ENCODE measurements at places on chromosomes 16 and 17.

DNA sequence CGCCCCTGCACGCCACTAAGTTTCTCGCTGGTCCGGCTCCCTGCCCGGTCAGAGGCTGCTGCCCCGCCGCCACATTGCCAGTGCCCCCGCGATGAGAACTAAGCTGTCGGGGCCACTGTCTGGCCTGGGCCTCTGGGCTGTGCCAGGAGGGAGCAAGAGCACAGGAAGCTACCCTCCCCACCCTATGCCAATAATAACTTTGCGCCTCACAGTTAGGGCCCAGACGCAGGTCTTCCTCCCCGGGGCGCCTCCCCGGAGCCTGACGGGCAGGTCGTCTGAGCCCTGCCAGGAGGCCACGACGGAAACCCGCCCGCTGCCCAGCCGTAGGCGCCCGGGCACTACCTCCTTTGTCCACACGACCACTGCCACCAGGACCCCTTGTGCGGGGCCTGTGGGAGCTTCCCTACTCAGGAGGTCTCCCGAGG, 1.5 kb downstream of the ZFPM1 start:
- DNase-seq = no peak

GRCh38 chr16:24282141-24282540, 26.0 kb downstream of the CACNG3 start:
- no peak for DNase-seq

DNA sequence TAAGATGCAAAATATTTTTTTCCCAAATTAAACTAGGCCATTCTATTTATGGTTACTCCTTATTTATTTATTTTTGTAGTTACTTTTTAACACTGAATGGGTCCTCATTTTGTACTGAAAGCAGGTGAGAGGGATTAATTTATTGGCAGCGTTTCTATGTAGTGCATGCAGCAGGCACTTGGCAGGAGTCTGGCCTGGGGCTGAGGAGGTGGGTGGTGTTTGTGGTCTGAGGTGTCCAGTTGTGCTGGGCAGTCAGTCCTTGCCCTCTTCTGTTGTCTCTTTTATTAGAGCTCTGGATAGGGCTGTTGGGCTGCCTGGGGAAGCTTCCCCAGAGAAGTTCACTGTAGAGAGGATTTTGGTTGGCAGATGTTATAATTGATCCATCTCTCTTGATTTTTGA, 12.7 kb downstream of the SEC14L1 start:
- DNase-seq = no peak

GRCh38 chr17:61294777-61295176, 104.9 kb upstream of the TBX2 start:
- DNase-seq = no peak

DNA sequence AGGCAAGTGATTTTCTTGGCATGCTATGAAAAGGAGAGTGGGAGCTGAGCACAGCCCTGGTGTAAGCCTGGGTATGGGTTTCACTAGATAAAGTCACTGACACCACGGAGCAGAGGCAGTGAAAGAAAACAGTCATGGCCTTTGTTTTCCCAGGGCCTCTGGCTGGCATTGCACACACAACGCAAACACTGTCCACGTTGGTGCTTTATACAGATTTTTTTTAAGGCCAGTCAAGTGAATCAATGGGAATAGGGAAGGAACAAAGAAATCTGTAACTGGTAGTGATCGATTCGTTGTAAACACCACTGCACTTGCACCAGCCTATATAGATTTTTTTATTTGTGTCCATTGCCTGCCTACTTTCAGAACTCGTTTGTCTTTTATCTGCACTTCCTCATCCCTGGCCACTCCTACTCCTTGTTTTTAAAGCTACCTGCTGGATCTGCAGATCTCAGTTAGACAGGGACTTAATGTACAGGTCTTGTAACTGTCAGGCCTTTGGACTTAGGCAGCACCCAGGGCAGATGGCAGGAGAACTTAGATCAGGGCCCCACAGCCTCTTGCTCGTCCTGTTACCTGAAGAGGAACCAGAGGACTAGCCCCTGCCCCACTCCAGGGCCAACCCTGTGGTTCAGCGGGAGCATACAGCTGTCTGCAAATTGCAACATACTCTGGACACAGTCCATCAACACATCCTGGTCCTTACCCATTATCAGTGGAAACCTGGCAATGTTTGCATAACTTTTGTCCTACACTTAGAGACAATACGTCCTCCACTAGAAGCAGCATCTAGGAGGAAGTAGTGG, 10.6 kb upstream of the TMIGD1 start:
- DNase-seq = no peak

GRCh38 chr16:25411396-25412081, 153.9 kb upstream of the ZKSCAN2 start:
- no peak for DNase-seq

- peak; percentile 94 for DNase-seq
These were observed at the start of gene TBL3 for GRCh38 chr16:1971796-1972489. TBL3 (plus strand) TSS chr16:1972053; CDS start chr16:1972165, 112 bp downstream.

- no peak for DNase-seq
These were observed 23.6 kb upstream of the SMURF2 start for GRCh38 chr17:64685705-64686104.

GRCh38 chr17:2061441-2061958, 6.6 kb downstream of the HIC1 start:
- DNase-seq = no peak

GRCh38 chr16:60405286-60405685, 1631.0 kb downstream of the CDH8 start:
- DNase-seq = no peak

GRCh38 chr17:27819145-27819544, 18.8 kb upstream of the NOS2 start:
- no peak for DNase-seq

DNA sequence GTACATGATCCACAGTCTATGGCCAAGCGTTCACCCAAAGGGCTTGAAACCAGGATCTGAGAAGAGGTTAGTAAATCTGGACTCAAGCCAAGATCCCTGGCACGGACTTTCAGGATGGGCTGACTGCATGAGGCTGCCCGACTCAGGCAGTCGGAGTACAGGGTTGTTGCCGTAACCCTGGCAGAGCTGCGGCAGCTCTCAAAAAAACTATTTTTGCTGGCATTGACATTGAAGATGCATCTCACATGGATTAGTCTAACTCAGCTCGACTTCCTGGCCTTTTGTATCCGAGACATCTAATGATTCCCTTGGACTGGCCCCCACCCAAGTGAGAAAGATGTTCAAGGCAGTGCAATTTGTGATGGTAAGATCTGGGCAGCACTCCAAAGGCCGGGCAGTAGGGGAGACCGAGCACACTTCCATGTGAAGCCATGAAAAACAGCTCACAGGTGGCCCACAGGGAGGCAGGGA, 6.2 kb downstream of the SLC47A1 start:
- no peak for DNase-seq

DNA sequence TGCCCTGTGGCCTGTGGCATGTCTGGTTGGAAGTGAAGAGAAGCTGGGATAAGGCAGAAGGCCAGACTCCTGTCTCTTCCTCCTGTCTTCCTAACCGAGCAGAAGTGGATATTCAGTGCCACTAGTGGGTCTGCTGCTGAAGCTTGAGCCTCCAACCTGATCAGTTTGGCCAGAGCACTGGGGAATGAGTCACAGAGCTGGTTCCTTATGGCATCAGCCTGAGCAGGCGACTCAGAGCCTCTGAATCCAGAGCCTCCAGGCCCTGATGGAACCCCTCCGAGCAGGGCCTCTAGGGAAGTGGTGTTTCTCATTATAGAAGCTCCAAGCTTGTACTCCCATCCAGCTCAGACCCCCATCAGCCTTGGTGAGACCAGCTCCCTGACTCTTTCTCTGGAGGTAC, 2.0 kb downstream of the WSCD1 start:
- no peak for DNase-seq

DNA sequence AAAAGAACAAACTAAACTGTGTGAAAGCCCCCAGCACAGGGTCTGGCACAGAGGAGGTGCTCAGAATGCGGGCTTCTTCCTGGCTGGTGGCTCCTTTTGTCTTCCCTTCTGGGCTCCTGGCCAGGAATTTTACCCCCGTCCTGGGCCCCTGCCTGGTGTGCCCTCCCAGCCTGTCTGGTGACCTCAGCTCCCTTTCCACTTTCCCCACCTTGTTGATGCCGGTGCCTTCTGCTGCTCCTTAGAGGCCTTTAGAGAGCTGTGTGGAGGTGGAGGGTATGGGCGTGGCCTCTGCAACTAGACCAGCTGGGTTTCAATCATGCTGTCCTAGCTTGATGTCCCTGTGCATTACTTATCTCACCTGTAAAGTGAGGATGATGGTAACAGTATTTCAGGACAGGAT, 16.8 kb downstream of the PIRT start:
- no peak for DNase-seq

DNA sequence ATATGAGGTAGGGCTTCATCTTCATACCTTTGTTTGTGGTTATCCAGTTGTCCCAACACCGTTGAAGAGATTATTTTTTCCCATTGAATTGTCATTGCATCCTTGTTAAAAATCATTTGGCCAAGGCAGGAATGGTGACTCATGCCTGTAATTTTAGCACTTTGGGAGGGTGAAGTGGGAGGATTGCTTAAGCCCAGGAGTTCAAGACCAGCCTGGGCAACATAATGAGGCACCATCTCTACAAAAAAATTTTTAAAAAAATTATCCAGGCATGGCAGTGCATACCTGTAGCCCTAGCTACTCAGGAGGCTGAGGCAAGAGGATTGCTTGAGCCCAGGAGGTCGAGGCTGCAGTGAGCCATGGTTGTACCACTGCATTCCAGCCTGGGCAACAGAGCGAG, 223.9 kb downstream of the TANC2 start:
- no peak for DNase-seq

- no peak for DNase-seq
These were observed 23.2 kb downstream of the COIL start for GRCh38 chr17:56937687-56938086.

DNA sequence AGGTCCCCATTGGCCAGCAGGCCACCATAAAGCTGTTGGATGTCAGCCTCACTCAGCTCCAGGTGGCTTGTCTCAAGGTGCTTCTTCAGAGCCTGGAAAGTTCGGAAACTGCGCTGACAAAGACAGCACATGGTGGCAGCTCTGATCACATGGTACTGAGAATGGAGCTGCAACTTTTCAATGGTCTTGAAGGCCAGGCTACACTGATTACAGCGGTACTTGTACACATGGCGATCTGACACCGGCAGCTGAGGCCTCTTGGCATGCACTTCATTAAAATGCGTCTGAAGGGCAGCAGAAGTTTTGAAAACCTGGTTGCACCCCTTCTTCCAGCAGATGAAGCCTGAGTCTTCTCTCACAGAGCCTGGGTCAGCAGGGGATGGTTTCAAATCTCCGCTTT, 249.7 kb downstream of the ZFHX3 start:
- no peak for DNase-seq

GRCh38 chr16:54165174-54165911, 121.2 kb downstream of the IRX3 start:
- DNase-seq = no peak

GRCh38 chr16:22751104-22751667, 62.8 kb upstream of the HS3ST2 start:
- no peak for DNase-seq

GRCh38 chr17:81391293-81391935, 3.8 kb upstream of the BAHCC1 start:
- DNase-seq = no peak

GRCh38 chr16:81478876-81479511, 34.4 kb downstream of the CMIP start:
- DNase-seq = no peak

GRCh38 chr16:17949141-17949981, 387.2 kb downstream of the NPIPA8 start:
- no peak for DNase-seq

Measured in stimulated activated CD8-positive, alpha-beta memory T cell treated with anti-CD3 and anti-CD28 coated beads, Interleukin-2, amount 100 ng/mL, for 1 hour (primary cell).